ENCODE measurements at places on chromosomes 16 and 17.

DNA sequence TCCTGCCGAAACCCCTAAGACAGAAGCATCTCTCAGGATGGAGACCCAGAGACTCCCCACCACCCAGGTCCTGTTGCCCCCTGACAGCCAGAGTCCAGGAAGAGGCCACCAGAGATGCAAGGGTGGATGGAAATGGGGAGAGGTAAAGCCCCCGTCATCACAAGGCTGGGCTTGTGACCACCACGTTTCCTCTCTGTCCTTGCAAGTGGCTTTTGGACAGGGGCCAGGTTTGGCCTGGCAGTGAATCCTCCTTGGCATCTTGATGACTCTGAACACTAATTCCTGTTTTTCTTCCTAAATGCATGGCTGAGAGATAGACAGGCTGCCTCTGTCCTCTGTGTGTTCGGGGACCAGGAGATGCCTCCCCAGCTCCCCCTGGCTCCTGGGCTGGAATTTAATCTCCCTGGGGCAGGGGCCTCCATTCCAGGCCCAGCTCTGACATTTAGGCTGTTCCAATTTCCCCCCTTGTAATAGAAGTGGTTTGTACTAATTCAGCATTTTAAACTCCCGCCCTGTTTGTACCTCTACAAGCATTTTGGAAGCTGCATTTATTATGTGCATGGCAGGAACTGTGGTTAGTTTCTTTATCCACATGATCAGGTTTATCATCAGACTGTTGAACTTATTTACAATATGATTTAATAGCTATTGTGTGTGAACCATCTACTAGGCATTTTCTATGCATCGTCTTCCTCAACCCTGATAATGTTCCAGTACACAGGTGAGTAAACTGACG is 116.1 kb upstream of the IRX6 start:
- DNase-seq, result no peak

GRCh38 chr16:89897204-89897603 is 21.5 kb upstream of the MC1R start:
- DNase-seq, result no peak

- no peak for DNase-seq
Measured at GRCh38 chr17:35809855-35810461, 674 bp downstream of the TAF15 start.

- no peak for DNase-seq
Measured at GRCh38 chr17:82595893-82596292, 52.4 kb downstream of the WDR45B start.

DNA sequence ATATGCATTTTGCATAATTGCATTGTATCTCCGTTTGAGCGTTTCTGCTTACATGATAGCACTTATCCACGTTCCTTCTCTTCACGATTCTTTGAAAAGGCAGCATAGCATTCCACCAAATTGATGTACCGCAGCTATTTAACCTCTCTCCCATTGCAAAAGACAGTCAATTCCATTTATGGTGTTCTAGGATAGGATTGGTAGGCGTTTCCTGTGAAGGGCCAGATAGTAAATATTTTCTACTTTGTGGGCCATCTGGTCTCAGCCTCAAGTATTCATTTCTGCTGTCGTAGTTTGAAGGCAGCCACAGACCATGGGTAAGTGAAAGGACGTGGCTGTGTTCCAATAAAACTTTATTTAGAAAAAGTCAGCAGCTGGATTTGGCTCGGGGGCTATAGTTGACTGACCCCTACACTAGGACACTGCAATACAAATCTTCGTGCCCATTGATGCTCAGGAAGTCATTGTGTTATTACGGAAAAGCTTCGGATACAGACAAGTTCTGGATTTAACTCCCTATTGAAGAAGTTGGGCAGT is 10.1 kb downstream of the SNX29 start:
- no peak for DNase-seq

- DNase-seq, result no peak
Measured at GRCh38 chr17:9120471-9120870, 99.2 kb downstream of the NTN1 start.
